Substantia nigra (tissue), 51 donors: ENCODE measurements at places on chromosomes 1 and 21.

DNA sequence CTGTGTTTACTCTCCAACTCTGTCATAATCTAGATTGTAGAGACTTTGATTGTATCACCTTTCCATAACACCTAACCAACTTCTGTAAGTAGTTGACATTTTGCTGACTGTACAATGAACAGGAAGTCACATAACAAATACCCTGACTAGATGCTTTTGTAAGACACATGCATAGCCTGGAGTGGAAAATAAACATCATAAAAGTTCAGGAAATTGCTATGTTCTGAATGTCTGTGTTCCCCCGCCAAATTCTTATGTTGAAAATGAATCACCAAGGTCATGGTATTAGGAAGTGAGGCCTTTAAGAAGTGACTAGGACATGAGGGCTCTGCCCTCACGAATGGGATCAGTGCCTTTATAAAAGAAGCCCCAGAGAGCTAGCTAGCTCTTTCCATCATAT is 40.4 kb upstream of the ZSWIM5 start:
- no peak for DNase-seq

- DNase-seq, result no peak
These were observed 19.2 kb downstream of the AGPAT3 start for GRCh38 chr21:43884012-43884860.

DNA sequence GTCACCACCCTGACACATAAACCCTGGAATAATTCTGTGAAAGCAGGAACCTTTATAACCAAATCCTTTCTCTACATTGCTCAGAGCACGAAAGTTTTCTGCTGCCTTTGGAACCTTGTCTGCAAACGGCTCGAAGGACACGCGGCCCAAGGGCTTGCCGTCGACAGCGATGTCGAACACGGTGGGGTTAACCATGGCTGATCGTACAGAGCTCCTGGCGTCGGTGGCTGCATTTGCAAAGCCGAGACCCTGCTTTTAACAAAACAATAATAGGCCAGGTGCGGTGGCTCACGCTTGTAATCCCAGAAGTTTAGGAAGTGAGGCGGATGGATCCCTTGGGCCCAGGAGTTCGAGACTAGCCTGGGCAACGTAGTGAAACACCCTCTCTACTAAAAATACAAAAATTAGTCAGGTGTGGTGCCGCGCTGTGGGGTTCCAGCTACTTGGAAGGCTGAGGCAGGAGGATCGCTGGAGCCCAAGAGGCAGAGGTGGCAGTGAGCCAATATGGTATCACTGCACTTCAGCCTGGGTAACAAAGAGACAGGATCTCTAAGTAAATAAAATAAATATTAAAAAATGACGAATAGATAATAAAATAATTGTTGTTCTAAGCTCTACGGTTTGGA is 2.2 kb upstream of the EIF2B3 start:
- no peak for DNase-seq

DNA sequence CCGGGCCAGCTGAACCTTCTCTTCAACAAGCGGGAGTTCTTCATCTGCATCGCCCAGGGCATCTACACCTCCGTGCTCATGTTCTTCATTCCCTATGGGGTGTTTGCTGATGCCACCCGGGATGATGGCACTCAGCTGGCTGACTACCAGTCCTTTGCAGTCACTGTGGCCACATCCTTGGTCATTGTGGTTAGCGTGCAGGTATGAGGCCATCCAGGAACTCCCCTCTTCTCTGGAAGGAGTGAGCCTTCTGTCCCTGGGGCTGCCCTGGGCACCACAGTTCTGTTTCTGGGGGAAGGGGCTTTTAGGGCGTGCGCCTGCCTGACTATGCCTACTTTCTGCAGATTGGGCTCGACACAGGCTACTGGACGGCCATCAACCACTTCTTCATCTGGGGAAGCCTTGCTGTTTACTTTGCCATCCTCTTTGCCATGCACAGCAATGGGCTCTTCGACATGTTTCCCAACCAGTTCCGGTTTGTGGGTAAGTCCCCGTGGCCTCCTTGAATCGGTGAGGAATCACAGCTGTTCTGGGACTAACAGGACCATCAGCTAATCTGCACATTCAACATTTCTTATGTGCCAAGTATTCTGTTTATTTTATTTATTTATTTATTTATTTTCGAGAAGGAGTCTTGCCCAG is 21.1 kb downstream of the ATP8B2 start:
- no peak for DNase-seq

DNA sequence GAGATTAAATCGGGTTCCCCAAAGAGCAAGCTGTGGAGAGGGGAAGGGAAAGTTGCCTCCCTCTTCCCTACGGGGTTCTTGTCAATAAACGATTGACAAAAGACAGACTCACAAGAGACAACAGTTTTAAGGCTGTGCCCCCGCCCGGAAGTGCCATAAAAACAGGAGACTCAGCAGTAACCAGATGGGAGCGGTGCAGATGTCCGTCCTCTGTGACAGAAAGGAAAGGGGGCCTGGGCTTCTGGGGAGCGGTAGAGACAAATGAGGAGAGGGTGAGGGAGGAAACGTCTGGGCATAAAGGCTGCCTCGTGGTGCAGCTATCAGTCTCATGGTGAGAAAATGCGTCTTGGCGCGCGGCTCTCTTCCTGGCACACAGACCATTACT is 5.9 kb downstream of the TP73 start:
- no peak for DNase-seq

DNA sequence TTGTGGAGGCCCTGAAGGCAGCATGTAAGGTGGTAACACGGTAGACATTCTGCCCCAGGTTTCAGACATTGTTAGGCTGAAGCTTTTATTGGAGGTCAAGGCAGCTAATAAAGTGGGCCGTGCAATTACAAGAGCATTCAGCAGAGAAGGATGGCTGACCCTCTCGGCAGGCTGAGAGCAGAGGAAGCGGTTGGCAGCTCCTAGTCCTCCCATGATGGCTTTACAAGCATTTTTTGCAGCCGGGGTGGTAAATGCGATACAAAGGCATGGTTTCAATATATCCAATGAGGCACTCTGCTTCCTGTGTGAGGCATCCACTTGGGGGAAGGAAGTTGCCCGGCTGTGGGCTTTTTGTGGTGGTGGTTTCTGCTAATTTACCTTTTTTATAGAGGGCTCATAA is 14.6 kb downstream of the KIF26B start:
- no peak for DNase-seq
